Stimulated activated CD4-positive, alpha-beta T cell treated with anti-CD3 and anti-CD28 coated beads, Interleukin-1b, Interleukin-23, amount 100 ng/mL, for 24 hours (primary cell): ENCODE measurements at places on chromosomes 1 and 21.

GRCh38 chr1:43858324-43858723, 75.3 kb upstream of the ARTN start:
- no peak for DNase-seq

DNA sequence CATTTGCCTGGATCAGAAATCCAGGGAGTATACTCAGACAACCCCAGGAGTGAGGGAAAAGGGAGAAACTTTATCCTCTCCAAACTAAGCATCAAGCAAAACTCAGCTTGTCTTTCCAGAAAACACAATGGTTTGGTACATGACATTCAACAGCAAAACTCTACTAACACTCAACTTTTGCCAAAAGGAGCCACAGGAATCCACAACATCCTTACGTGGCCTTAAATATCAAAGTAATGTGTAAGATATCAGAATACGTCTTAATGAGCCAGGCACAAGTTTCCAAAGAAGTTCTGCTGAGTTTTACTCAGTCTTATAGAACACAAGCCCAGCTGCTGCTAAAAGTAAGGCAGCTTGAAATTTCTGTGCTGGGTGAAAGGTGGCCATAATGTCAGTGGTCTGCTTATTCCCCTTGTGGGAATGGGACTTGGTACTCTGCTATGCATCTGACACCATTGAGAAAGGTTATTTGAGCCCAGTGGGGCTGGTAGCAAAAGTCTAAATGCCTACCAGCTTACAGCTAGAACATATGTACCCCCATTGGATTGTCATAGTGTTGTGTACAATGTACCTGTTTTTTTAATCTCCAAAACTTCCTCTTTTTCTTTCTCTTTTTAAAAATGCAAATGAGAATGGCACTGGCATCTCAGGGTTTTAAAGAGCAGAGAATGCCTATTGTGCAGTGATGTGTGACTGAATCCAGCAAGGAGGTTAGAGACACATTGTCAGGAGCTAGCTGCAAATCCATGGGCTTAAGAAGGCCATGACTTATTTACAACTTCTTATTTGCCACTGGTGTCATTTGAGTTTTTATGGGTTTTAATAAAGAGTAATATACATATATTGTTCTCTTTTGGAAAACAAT, 62.0 kb upstream of the ST6GALNAC3 start:
- no peak for DNase-seq

DNA sequence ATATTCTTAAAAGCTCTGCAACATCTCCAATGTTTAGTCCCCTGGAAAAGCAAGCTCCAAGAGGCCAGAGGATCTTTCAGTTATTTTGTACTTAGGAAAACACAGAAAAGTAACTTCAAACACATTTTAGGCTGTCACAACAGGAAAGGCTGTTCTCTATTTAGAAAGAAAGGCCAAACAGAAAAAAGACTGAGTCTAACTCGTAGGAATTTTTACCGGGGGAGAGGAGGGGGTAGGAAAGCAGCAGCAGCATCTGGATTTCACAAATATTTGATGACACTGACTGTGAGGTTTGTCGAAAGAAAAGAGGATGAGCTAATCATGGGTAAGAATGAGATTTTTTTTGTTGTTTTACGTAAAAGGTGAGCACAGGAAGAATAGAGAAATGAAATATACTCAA, 107.1 kb downstream of the EIF4G3 start:
- DNase-seq = no peak

GRCh38 chr1:71667216-71667615, 586.4 kb upstream of the ZRANB2 start:
- DNase-seq = no peak

- DNase-seq = no peak
These were observed 273.9 kb upstream of the VAMP3 start for GRCh38 chr1:7497107-7497637.

GRCh38 chr1:111483876-111484275, 10.1 kb downstream of the C1orf162 start:
- no peak for DNase-seq

DNA sequence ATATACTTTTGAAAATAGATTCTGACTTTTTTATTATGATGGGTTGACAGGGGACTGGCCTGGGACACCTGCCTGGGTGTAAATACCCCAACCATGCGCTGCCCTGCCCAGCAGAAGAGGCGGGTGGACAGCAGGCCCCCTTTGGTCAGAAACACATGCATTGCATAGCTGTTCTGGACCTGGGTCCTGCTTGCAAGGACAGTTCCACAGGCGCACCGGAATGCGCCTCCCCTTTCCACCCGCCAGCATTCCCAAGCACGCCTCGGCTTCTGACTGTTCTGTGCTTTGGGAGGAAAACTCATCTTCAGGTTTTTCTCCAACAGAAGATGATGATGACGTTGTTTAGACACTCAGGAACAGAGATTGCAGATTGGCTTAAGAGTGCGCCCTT, 428 bp upstream of the ZNF678 start:
- no peak for DNase-seq

DNA sequence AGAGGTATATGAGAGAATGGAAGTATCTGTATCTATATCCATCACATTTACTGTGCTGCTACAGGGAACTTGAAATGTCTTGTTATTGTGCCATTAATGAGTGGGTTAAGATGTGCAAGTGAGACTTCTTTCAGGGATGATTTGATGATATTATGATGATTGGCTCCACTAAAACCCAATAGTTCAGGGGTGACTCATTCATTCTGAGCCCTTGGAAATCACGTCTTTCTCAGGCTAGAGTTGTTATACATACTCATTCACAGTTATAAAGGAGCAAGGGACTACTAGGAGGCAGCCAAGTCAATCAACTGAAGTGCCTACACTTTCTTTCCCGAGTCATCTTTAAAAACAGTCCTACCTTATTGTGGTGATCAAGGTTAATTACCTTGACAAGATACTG, 1109.8 kb upstream of the B3GALT2 start:
- no peak for DNase-seq

GRCh38 chr1:43975249-43975961, 645 bp downstream of the ATP6V0B start:
- DNase-seq = no peak

GRCh38 chr1:222798975-222799374, 15.9 kb upstream of the DISP1 start:
- DNase-seq = no peak

- no peak for DNase-seq
These were observed 17.6 kb upstream of the CCT8 start for GRCh38 chr21:29091033-29091432.

DNA sequence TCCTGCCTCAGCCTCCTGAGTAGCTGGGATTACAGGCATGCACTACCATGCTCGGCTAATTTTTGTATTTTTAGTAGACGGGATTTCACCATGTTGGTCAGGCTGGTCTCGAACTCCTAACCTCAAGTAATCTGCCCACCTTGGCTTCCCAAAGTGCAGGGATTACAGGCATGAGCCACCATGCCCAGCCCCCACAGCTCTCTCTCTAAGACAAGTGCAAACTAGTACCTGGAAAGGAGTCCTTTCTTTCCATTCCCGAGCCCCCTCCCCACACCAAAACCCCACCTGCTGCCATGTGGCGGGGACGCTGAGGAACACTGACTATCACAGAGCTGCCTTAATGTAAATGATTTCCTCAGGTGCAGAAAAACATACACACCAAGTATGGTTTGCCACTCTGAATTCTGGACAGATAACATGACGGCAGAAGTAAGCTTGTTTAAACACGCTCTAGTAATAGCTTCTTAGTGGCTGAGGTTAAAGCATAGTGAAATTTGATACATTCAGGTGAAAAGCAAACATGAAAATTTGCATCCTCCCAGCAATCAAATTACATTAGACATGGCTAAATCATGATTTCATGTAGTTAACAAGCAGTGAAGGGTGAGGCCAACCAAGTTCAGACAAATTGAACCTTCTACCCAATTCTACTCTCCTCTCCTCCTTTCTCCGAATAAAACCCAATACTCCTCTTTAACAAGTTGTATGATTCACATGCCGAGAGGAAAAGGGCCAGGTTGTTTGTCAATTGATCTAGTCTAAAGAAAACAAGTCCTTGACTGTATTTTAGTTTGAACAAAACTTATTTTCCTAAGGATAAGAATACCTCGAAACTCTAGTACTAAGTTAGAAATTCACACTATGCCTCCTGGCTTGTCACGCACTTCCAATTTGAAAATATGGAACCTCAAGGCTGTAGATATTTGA, 19.8 kb downstream of the ERRFI1 start:
- no peak for DNase-seq

GRCh38 chr1:235430991-235431390, 63.8 kb downstream of the TBCE start:
- DNase-seq = no peak

DNA sequence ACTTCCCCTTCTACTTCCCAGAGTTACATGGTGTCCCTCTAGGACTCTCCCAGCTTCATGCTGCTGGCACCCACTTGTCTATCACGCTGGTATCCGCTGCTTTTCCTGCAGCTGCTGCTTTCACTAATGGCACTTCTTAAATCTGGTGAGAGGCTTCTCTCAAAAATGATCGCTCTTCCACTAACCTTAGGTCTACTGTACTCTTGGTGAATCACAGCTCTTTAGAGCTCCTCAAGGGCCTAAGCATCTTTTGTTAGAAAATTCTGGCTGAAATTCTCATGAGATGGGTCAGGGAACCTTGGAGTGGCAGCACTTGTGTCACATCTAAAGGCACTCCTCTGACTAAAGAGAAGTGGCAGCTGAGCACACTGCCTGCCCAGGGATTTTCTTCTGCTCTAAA, 32.1 kb downstream of the ZMYND12 start:
- no peak for DNase-seq
